SJSA1 (cell line): ENCODE measurements at places on chromosomes 5 and 9. TPM values are rescaled to one million over a fixed set of nuclear protein-coding genes. Genes with fewer than 3 reads are reported as not detected.

Gene SLC25A2
- 0.11 and 0.75 TPM in 2 replicates for total RNA-seq

Gene GPRIN1
- total RNA-seq = 15.0 and 15.6 TPM in 2 replicates

Gene SLC6A3
- total RNA-seq = not detected in 2 replicates

Gene SNCAIP
- total RNA-seq = 0.16 TPM in 1 of 2 replicates, not detected in the other

Gene PCDHGB6
- 1.2 and 1.3 TPM in 2 replicates for total RNA-seq

Gene LMAN2
- total RNA-seq = 360 and 397 TPM in 2 replicates

Gene ANKDD1B
- total RNA-seq = 0.29 TPM in 1 of 2 replicates, not detected in the other

Gene PAX5
- 0.09 TPM in 1 of 2 replicates, not detected in the other for total RNA-seq
